ENCODE measurements at places on chromosomes 13 and 19. TPM values are rescaled to one million over a fixed set of nuclear protein-coding genes. Genes with fewer than 3 reads are reported as not detected.

- DNase-seq: no peak
These were observed 80.1 kb downstream of the GGACT start for GRCh38 chr13:100508455-100508854.

- no peak for DNase-seq
These were observed 1063.3 kb downstream of the OLFM4 start for GRCh38 chr13:54091884-54092283.

- no peak for DNase-seq
These were observed 306.4 kb downstream of the TBC1D4 start for GRCh38 chr13:75175575-75175974.

- DNase-seq: no peak
These were observed 19.9 kb downstream of the KCTD4 start for GRCh38 chr13:45180713-45181601.

DNA sequence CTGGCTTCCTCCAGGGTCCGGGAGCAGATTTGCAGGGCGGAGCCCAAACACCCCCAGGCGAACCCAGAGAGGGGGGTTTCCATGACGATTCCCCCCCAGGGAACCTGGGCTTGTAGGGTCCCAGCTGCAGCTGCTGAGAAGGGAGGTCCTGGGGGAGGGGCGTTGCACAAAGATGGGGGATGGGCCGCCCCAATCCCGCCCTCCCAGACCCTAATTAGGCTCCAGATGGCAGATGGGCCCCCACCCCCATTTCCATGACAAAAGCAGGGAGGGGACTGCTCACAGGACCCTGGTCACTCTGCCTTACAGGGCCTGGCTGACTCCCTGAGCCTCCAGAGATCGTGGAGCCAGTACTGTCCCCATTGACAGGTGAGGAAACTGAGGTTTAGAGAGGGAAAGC lies 15.2 kb downstream of the ELAVL3 start:
- no peak for DNase-seq

DNA sequence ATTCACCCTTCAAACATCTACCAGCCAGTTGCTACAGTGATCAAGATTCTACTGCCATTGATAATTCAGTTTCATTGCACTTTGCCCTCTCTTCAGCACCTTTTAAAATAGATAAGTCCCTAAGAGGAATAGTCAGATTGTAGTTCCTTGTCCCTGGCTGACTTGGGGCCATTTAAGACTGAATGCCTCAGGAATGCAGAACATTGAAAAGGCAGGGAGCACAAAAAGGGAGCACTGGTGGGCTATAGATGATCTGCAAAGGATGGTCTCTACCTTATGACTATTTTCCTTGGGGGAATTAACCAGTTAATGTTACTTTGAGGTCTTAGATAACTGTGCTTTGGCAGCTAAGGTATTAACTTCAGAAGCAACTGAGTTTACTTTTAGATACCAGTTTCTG lies 46.9 kb downstream of the GPALPP1 start:
- no peak for DNase-seq

Gene IL17D
- 0.94 TPM for polyA plus RNA-seq

Gene VSTM1
- not detected for polyA plus RNA-seq

Gene CEACAM7
- not detected for polyA plus RNA-seq

Gene OR7D2
- polyA plus RNA-seq: 0.15 TPM

Gene EXOSC5
- 18.4 TPM for polyA plus RNA-seq

Gene VSIG10L
- polyA plus RNA-seq: 6.0 TPM

Gene ZNF536
- polyA plus RNA-seq: 2.7 TPM

All from adrenal gland (tissue), 19 donors.